Brain (organoid and tissue), 16 donors: ENCODE measurements at places on chromosomes 4 and X. TPM values are rescaled to one million over a fixed set of nuclear protein-coding genes. Genes with fewer than 3 reads are reported as not detected.

RXFP1 gene
- polyA plus RNA-seq = 0.56 TPM

PDCL2 gene
- not detected for polyA plus RNA-seq

SPACA5 gene
- polyA plus RNA-seq = not detected

HPRT1 gene
- polyA plus RNA-seq = 63.1 TPM

CXCL10 gene
- not detected for polyA plus RNA-seq

ZNF595 gene
- polyA plus RNA-seq = 6.0 TPM

PDE5A gene
- polyA plus RNA-seq = 8.9 TPM

HTN1 gene
- polyA plus RNA-seq = not detected

TMSB15A gene
- polyA plus RNA-seq = 149 TPM

NPNT gene
- polyA plus RNA-seq = 5.9 TPM

INTU gene
- polyA plus RNA-seq = 0.78 TPM

TMEM255A gene
- 1.4 TPM for polyA plus RNA-seq
